ENCODE measurements at places on chromosomes 11 and 22. TPM values are rescaled to one million over a fixed set of nuclear protein-coding genes. Genes with fewer than 3 reads are reported as not detected.

GRCh38 chr11:67033661-67034166 lies 10.8 kb downstream of the SYT12 start:
- no peak for DNase-seq

- no peak for DNase-seq
These were observed 46.8 kb upstream of the KCNQ1OT1 start for GRCh38 chr11:2746401-2747247.

VWCE gene
- polyA plus RNA-seq: 3.2 TPM

DNA sequence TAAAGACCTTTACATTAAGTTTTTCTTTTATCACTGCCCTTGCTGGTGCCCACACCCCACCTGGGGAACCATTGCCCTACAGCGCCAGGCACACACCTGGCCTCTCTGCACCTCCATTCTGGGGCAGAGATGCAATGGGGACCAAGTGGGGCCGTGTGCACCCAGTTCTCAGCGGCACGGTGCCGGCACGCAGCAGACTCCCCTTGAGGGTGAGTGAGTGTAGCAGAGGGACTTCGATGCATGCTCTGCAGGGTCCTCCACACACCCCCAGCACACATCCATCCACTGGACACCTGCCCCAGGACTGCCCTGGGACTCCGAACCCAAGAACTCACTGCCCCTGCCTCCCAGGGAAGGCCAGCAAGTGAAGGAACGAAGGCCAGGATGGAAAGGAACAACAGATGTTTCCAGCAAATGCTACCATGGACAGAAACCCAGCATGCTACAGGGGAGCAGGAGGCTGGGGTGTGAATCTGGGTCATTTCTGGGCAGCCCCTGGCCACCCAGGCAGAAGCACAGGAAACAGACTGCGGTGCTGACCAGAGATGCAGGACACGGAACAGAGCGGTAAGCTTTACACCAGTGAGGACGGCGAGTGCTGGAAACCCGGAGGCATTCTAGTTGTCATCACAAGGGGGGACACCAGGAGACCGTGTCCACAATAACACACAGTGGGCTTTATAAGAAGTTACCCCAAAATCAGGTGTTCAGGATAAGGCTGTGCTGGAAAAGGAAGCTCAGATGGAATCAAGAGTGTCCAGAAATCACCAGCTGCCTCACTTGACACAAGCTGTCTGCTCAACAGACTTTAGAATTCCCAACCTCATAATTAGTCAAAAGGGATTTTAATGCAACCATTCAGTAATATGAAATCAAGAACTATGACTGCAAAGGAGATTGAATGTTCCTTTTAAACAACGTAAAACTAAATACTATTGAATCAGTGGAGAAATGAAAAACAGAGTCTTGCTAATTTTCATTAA lies 32.7 kb upstream of the MOB2 start:
- DNase-seq: no peak

- DNase-seq: peak; percentile 78
These were observed 36.5 kb downstream of the GRIK4 start for GRCh38 chr11:120547811-120548681.

SLC16A8 gene
- polyA plus RNA-seq: 0.37 TPM

DNA sequence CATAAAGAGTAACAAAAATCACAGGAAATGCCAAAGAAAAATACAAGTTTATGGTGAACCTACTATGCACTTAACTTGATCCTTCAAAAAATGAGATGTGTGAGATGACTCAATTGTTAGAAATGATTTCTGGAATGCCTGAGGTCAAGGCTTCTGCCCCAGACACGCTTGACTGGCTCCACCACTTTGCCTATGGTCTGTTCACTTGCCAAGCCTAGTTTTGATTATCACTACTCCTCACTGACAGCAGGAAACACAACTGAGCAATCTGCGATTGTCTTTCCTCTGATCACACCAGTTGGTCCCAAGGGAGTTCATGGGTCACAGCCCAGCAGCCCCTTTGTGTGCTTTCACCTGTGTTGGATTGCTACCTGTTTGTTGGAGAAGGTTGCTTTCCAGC lies 20.6 kb upstream of the PRDM10 start:
- DNase-seq: no peak

DNA sequence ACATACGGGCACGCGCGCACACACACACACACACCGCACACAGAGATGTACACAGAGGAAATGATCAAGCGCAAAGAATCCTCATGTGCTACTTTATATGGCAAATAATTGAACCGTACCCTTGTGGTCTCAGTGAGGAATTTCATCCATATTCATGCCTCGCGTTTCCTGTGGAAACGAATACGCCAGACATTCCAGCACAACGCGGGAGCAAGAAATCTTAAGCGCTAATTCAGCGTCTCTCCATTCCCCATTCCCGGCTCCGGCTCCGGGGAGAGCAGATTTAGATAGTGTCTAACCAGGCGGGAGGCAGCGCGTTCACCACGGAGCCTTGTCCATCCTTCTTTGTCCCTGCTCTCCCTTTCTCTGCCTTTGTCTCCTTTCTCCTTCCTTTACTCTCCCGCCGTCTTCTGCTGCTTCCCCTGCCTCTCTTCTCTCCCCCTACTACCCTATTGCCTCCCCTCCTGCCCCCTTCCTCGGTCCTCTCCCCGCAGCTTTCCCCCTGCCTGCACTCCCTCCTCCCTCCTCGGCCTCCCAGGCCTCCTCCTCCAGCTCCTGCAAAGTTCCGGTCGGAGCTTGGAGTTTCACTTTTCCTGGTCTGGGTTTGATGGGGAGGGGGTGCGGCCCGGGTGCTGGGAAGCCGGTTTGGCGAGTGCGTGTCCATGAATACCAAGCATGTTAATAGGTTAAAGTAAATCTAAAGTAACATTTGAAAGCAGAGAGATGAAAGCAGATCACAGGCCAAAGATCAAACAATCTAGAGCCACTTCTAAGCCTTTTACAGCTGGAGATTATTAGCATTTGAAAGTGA lies 579.3 kb downstream of the BUD13 start:
- peak; percentile 80 for DNase-seq

GRCh38 chr22:23831781-23832180 lies 7.0 kb downstream of the DERL3 start:
- no peak for DNase-seq

PAFAH1B2 gene
- 23.2 TPM for polyA plus RNA-seq

OR51B5 gene
- polyA plus RNA-seq: not detected

DNA sequence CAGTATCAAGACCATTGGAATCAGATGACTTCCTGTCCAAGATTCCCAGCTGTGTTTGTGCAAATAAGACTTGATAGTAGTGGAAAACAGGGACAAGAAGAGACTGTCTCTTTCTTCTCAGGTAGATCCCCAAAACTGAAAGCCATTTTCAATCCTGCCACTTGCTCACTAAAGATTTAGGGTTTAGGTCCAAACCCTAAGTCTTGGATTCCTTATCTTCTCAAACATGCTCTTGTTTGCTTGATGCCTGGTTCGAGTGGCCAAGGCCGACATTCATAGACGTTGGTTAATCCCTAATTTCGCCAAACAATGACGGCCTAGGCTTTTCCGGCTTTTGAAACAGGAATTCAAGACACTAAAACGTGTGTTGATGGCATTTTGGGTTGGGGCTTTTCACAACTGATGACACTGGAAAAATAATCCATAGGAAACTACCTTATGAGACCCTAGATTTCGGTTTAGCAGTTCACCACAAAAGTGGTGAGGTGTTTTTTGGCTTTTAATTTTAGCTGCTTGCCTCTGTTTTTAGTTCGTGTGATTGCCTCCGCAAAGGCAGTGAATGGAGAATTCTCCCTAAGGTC lies 1.0 kb upstream of the GTPBP1 start:
- DNase-seq: no peak

GRCh38 chr11:13368041-13368446 lies 90.5 kb downstream of the BMAL1 start:
- no peak for DNase-seq

- peak; percentile 68 for DNase-seq
These were observed 63.0 kb downstream of the PPFIBP2 start for GRCh38 chr11:7576726-7577290.

YPEL1 gene
- polyA plus RNA-seq: 2.3 TPM

DNA sequence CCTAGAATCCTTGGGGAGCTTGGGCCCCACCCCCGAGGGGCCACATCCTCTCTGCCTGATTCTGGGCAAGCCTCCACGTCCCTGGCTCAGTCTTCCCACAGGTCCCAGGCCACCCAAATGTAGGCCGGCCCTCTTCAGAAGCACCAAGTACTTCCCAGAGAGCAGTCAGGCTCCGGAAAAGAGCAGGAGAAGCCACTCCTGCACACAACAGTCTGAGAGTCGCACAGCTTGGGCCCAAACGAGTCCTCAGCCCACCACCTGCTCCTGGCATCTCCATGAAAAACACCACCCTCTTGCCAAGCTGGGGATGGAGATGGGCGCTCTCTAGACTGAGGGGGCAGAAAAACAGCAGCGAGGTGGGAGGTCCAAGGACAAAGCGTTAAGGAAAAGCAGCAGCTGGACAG lies 15.4 kb downstream of the EHD1 start:
- DNase-seq: no peak

MS4A12 gene
- not detected for polyA plus RNA-seq

PKNOX2 gene
- 2.5 TPM for polyA plus RNA-seq

GRCh38 chr22:45502215-45503049 lies at the start of gene FBLN1:
FBLN1 (plus strand) TSS chr22:45502883; CDS start chr22:45502986, 103 bp downstream.
- DNase-seq: peak; percentile 88

DNA sequence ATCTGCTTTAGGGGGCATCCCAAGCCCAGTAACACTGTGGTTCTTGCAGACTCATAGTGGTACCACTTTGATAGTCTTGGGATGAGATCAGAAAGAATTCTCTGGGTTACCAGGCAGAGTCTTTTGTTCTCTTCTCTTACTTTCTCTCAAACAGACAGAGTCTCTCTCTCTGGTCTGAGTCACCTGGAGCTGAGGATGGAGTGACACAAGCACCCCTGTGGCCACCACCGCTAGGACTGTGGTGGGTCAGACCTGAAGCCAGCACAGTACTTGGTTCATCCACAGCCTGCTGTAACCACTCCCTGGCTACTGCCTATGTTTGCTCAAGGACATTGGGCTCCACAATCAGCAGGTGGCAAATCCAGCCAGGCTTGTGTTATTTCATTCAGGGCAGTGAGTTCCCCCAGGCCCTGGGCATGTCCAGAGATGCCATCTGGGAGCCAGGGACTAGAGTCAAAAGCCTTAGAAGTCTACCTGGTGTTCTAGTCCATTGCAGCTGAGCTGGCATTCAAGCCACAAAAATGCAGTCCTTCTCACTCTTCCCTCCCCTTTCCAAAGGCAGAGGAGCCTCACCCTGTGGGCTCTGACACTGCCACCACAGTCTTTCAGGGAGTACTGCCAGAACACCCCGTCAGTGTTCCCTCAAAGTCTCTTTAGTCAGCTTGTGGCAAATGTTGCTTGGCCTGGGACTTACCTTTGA lies 29.9 kb downstream of the ENDOD1 start:
- no peak for DNase-seq

DNA sequence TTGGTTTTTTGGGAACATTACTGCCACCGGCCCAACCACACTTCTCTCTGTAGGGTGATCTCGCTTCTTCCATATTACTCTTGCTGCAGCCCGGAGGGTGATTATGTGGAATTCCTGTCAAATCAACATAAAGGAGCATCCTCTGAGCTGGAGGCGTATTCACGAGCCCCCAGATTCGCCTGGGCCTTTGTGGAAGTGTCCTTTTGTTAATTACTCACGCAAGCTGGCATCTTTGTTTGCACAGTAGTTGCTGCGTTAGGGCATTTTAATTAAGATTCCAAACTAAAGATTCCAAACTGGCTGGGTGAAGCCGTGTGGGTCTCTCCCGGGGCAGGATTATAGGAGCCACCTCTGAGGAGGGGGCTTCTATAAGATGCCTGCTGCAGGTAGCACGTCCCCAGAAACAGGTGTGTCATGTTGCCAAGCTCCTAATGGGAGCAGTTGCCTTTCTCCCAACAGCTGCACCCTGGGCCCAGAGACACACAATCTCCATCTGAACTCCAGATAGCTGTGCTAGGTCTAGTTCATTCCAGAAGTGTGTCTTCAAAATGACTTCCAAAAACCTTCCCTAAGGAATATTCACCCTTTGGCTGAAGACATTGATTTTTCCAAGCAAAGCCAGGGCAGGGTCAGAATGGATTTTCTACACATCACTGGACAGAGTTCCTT lies 40.9 kb downstream of the SHISAL1 start:
- no peak for DNase-seq

GRCh38 chr11:68532727-68533369 lies 72.3 kb downstream of the PPP6R3 start:
- DNase-seq: peak; percentile 28

DNA sequence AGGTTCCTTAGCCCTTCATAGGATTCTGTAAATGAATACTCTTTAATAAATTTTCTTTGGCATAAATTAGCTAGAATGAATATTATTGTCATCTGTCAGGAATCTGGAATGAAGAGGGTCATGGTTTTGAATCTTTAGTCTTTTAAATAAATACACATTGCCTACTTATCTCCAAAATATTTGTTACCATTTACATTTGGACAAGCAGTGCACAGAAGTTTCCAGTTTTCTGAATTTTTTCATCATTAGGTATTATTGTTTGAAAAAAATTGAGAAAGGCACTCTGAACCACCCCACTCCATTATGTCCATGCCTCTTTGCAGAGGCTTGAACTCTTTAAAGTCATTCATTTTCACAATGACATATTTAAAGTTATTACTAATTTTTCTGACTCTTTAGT lies 549.0 kb upstream of the LUZP2 start:
- no peak for DNase-seq

DNA sequence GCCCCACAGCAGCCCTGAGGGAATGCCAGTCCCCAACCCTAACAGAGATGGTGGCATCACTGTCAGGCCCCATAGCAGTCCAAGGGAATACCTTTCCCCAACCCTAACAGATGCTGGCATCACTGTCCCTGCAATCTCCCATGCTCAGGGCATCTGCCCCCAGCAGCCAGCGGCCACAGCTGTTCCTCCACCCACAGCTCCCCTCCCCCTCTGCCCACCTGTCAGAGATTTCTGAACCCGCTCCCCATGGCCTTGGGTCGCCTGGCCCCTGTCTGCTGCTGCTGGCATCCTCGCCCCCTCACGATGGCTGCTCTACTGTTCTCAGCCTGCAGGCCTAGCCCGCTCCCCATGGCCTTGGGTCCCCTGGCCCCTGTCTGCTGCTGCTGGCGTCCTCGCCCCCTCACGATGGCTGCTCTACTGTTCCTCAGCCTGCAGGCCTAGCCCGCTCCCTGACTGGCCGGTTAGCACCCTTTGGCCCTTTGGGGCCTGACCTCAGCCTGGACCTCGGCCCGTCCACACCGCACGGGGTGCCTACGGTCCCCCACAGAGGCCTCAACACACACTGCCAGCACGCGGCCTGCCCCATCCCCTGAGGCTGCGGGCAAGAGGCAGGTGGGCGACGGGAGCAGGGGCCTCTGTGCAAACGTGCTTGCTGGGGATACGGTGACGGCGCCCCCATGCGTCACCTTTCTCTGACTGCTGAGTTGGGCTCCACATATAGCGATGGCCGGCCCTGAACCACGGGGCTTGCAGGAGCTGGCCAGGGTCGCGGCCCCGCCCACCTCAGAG lies 20.7 kb downstream of the CHID1 start:
- DNase-seq: no peak

Data from small intestine (tissue), 16 donors.